ENCODE measurements at places on chromosomes 4 and X. TPM values are rescaled to one million over a fixed set of nuclear protein-coding genes. Genes with fewer than 3 reads are reported as not detected.

USO1 gene
- total RNA-seq: 82.4 TPM

UGT8 gene
- not detected for total RNA-seq

ZNF674 gene
- total RNA-seq: 2.2 TPM

GAGE12E gene
- total RNA-seq: not detected

RIPPLY1 gene
- total RNA-seq: not detected

OPRPN gene
- total RNA-seq: not detected

CPLX1 gene
- total RNA-seq: 1.7 TPM

KLF8 gene
- 0.91 TPM for total RNA-seq

DGKK gene
- not detected for total RNA-seq

ATOH1 gene
- total RNA-seq: not detected

CENPVL1 gene
- total RNA-seq: not detected

ZMAT1 gene
- total RNA-seq: 5.4 TPM

RGN gene
- total RNA-seq: 21.2 TPM

SHROOM3 gene
- total RNA-seq: 29.0 TPM

VEGFD gene
- total RNA-seq: 3.6 TPM

CHRDL1 gene
- 9.0 TPM for total RNA-seq

TRIM60 gene
- not detected for total RNA-seq

GAB3 gene
- 32.1 TPM for total RNA-seq

PPM1K gene
- 331 TPM for total RNA-seq

RHOH gene
- not detected for total RNA-seq

PNPLA4 gene
- 37.7 TPM for total RNA-seq

DDIT4L gene
- total RNA-seq: 2.1 TPM

ITIH6 gene
- total RNA-seq: not detected

CETN2 gene
- 26.7 TPM for total RNA-seq

WDFY3 gene
- total RNA-seq: 56.6 TPM

CLDN2 gene
- not detected for total RNA-seq

CCKAR gene
- not detected for total RNA-seq

DDX53 gene
- total RNA-seq: not detected

PIGA gene
- total RNA-seq: 4.7 TPM

NAT8L gene
- 1.4 TPM for total RNA-seq

PNMA5 gene
- total RNA-seq: not detected

PNMA6A gene
- 2.6 TPM for total RNA-seq
